ENCODE measurements at places on chromosomes 16 and 17.

GRCh38 chr16:86215979-86216585 lies 294.2 kb upstream of the FOXF1 start:
- DNase-seq: no peak

GRCh38 chr17:80780381-80781198 lies 211.1 kb upstream of the CHMP6 start:
- DNase-seq: no peak

- DNase-seq: no peak
These were observed 7.9 kb downstream of the KCTD5 start for GRCh38 chr16:2689968-2690801.

GRCh38 chr17:61130330-61130729 lies 269.3 kb upstream of the TBX2 start:
- no peak for DNase-seq

GRCh38 chr16:29664091-29664921 lies 1.3 kb downstream of the SPN start:
- no peak for DNase-seq

DNA sequence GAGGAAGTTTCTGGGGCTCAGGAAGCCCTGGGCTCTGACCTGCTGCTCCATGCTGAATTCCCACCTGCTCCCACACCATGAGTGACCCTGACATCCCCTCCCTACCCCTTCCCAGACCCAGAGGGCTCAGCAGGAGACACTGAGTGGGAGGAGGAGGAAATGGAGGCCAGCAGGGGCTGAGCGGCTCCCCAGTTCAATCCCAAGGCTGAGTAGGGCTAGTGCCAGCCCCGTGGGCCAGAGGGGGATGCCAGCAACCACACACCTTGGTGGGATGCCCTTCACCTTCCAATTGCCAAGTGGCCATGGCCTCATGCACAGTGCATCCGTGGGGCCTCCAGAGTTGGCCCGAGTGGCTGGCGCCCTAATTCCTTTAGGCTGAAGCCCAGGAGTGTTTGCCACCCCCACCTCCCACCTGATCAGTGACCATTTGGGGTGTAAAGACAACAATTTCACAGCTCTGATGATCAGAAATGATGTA lies 1.0 kb upstream of the ADGRG3 start:
- DNase-seq: no peak

DNA sequence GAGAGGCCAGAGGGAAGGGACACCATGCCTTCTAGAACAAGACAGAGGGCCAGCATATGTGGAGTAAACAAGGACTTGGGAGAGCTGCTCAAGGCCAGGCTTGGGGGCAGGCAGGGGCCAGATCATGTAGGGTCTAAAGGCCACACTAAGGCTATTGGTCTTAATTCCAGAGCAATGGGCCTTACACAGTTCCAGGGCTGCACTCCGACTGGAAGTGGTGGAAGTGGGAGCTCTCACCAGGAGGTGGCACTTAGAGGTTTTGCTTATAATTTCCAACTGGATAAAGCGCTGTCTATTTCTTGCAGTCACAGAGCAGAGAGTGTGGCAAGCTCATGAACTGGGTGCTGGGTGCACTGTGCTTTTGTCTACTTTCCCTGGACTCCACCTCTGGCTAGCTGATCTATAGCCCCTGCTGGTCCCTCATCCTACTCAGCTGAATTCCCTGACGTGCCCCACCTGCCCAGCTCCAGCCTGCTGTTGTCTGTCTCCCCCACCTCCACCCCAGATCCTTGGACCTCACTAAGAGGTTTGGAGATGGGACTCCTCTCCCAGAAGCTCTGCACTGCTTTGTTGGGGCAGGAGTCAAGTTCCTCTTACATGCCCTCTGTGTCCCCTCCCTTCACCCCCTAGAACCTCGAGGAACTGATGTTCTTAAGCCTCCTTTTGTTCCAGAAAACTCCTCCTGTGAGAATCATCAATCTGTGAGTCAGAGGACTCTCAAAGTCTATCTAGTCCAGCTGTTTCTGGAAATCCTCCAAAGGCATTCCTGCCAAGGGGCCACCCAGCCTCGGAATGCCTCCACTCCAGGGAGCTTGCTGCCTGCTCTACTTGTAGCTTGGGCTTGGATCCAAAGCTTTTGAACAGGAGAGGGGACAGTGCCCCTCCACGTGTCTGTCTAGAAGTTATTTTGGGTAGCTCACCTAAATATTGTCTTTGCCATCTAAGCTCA lies 48.1 kb upstream of the KSR1 start:
- peak; percentile 48 for DNase-seq

DNA sequence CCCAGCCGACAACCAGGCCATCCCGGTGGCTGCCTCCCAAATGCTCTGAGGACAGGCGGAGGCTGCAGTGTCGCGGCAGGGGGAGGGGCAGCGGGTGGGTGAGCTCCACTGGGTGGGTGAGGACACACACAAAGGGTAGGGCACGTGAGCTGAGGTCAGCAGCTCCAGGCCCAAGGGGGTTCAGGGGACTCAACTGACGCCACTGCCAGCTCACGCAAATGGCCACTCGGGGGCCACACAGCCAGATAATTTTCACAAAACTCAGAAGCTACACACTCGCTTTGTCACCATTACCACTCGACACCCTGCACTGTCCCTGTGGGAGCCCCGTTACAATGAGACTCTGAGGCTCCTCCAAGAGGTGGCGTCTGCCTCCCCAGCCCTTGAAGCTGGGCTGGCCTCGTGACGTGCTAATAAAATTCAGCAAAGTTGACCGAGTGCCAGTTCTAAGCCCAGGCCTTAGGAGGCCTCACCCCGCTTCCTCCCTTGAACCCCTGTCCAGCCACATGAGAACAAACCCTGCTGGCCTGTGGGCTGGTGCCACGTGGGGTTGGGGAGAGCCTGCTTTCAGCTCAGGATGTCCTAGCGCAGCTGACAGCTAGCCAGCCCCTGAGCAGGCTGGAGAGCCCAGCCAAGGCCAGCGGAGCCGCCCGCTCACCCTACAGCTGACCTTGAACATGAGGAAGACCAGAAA lies 56.9 kb downstream of the RMI2 start:
- no peak for DNase-seq

DNA sequence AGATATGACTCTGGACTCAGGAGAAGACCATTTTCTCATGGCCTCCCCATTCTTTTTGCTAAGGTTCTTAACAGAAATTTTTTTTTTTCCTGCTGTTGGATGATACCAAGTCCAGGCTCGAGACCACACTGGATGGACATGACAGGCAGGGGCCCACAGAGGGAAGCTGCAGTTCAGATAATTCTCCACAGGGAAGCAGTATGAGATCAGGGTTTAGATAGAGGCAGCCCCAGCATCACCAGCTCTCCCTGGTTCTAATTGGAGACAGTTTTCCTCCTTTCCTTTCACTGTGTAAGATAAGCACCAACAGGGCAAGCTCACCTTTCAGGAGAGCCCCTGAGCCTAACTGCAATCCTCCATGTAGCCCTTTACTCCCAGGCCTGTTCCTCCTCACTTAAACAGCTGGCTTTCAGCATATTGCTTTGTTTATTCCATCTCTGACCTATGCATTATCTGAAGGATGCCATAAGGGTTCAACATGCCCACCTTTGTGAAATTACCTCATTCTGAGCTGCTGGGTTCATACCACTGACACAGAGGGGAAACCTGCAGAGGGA lies 108.1 kb downstream of the SNX11 start:
- peak; percentile 31 for DNase-seq

- DNase-seq: no peak
These were observed 870 bp upstream of the TAC4 start for GRCh38 chr17:49848739-49849138.

DNA sequence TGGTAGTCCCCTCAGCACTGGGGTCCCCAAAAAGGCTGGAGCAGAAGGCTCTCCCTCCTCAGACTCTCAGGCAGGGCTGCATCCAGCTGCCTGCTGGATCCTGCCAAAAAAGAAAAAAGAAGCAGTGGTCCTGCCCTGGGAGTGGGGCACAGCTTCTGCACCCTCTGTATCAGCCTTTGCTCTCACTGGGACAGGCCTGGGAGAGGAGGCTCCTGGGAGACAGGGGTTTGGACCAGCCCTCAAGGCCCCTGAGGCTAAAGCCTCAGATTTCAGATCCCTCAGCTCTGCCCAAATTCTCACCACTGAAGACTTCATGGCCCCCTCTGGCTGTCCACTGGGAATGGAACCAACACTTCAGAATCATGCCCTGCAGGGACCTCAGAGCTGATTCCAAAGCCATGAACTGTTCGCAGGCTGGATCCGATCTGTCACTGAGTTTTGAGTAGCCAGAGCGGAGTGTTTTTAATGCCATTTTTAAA lies 96.9 kb downstream of the C16orf78 start:
- no peak for DNase-seq

DNA sequence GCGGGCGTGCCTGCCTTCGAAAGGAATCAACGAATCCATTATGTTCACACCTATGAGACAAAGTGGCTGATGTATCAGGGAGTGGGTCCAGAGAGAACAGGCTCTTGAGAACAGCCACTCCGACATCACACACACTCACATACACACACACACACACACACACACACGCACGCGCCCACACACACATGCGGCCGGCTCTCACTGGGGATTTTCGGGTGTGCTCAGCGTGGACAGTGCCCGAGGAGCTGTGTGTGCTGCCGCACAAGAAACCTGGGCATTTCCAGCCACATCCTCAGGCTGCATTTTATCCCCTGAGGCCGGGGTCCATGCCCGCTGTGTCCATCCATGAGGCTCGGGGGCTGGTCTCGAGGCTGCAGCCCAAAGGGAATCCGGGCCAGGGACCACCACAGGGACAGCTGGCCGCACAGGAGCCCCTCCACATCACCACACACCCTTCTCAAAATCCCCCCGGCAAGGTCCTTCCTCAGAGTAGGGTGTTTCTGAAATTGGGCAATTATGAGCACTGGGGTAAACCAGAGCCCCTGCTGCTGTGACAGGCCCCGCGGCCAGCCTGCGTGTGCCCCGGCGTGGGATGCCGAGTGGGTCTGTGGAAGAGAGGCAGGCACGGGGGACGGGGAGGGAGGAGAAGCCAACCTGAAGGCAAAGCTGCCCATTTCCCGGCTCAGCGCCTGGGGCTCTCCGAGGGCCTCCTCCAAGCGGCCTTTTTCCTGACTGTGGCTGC lies 24.8 kb downstream of the MRM3 start:
- no peak for DNase-seq

DNA sequence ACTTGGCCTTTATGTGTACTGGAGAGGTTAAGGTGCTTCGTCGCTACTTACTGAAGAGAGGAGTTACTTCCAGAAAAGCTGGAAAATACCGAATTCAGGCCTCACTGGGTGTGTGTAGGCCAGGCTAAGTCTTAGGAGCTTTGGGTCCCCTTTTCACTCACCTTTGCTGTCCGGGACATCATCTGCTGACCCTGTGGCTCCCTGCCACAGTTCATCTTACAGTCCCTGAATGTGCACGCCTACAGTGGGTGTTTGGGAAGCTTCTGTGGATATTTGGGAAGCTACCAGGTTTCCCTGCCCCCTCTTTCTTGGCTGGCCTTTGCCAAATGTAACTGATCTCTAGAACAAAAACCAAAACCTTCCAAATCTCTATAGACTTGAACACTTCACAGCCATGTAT lies 51.4 kb downstream of the ELAC2 start:
- no peak for DNase-seq

- DNase-seq: no peak
These were observed 148.1 kb downstream of the SOCS1 start for GRCh38 chr16:11107780-11108465.

GRCh38 chr17:48993951-48994350 lies 3.2 kb upstream of the IGF2BP1 start:
- no peak for DNase-seq

DNA sequence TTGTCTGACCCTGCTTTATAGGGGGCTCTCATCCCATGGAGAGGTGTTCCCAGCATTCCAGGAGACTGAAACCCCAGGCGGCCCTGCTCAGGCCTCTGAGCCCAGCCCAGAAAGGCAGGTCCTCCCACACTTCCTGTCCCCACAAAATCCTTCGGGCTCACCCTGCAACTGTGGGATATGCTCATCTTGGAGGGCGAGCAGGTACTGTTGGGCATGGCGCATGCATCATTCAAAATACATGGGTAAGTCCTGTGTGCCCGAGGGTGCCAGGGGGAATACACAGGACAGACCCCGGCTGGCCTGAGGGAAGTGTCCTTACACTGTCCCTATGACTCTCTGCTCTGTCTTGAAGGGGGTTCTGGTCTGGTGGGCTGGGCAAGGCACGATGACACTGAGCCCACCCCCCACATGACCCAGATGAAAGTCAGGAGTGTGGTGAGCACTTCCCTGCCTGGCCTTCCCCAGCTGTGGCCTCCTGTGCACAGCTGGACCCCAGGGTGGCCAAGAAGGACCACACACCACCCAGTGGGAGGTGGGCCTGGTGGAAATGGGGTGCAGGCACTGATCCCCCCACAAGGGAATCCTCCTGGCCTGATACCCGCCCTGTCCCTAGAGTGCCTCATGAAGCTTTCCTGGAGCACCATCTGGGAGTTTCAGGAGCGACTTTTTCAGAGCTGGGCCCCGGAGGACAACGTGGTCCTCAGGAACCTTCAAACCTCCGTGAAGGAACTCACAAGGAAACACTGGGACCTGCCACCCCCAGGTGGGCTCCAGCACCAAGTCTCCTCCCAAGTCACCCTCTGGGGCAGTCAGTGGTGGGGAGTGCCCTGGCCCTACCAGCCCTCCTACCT lies 46.7 kb downstream of the USP22 start:
- no peak for DNase-seq

DNA sequence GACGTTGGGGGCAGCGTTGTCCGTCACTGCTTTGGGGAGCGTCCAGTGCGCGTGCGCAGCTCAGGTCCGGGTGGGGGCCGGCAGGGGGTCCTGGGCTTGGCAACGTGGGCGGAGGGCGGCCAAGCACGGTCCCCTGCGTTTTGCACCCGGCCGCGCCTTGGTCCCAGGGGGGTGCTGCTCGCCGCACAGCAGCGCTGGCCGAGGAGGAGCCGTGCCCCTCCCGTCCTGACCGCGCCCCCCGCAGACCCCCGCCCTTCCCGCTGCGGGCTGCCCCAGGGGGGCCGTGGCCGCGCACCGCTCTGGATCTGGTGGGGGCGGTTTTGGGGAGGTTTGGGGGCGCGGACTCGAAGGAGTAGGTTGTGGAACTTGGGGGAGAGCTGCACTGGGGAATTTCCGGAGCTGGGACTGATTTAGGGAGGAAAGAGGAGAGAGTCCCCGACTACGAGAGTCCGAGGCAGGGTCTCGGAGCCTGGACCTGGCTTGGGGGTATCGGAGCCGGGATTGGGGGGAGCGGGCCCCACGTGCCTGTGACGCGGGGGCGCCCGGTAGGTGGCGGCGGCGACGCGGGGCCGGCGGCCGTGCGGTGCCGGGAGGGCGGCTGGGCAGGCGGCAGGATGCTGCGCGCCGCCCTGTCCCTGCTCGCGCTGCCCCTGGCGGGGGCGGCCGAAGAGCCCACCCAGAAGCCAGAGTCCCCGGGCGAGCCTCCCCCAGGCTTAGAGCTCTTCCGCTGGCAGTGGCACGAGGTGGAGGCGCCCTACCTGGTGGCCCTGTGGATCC lies at the start of gene SLC9A5:
TSS of gene SLC9A5 (plus strand) at position 579 of the 777 bp plus-strand sequence. CDS start at position 615, 36 bp downstream.
- no peak for DNase-seq

All from mammary epithelial cell (primary cell).